ENCODE measurements at places on chromosomes 3 and 15.

GRCh38 chr15:70916531-70916930, 23.9 kb downstream of the LRRC49 start:
- DNase-seq: no peak

GRCh38 chr3:47098910-47099309, 65.0 kb downstream of the SETD2 start:
- no peak for DNase-seq

DNA sequence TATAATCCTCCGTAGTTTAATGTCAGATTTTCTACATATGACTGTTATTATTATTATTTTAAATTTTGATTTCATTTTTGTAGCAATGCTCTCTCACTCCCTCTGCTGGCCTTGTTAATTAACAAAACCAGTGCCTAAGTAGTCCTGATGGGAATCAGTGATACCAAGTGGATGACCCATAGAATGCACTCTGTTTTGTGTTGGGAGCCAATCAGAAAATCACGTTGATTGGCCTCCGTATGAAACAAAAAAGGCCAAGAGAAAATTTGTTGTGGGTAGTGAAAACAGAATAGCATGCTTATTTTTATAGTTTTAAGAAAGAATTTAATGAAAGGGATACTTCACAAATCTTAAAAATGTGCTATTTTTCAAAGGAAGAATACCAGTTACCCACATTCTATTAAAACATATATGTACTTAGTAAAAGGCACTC, 34.4 kb upstream of the MEIS2 start:
- no peak for DNase-seq

DNA sequence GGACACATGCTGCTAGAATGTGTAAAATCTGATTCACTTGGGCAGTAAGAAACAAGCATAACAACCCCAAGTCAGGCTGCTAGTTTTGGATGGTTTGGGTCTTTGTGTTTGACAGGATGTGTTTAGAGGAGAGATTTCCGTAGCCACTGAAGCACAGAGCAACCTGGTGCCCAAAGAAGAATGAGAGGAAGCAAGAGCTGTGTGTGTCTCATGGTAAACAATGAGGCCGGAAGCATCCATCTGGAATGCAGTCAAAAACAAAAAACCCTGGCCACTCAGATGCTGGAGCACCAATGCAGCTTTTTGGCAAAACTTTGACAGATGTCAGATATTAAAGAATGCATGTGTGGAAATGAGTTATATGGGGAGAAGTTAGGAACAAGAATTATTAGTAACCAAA, 39.4 kb upstream of the SNRK start:
- no peak for DNase-seq

DNA sequence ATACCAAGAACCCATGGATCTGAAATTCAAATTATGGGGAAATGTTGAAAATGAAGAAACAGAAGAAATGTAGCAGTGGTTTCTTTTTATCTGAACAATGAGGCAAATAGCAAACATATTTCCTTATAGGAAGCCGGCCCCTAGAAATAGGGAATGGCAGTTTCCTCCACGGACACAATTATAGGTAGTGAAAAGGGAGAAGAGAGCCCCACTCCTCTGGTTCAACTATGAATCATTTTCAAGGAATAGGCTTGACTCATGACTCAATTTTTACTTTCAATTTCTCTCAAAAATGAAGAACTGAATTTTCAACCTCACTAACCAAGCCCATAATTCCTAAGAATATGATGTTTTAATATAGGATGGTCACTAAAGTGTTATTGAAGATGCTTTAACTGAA, 243.1 kb downstream of the MECOM start:
- no peak for DNase-seq

DNA sequence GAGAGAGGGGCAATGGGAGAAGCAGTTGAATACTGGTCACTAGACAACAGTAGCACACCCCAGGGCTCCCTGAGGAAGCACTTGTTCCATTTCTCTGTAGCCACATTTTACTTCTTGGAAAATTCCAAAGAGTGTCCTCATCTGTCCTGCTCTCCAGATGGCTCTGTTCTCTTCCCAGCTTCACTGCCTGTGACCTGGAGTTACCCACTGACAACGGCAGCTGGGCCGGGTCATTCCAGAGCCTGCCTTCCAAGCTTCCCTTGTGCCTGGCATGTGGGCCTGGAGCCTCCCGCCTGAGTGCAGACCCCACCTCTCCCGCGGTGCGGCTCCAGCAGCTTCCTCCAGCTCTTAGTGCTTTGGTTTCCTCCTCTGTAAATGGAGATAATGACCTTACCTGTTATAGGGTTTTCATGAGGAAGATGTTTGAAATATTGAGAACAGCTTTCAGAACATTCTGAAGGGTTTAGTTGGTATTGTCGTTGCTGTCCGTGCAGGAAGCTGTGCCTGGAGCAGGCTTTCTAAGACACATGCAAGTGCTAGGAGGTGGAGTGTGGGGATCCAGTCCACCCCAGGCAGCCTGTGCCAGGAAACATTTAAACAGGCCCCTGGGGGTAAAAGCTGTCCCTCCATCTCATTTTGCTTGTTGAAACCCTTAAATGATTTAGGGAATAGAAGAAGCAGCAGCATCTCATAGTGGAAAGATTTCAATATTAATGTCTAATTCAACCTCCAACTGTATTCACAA, 24.8 kb downstream of the EFCC1 start:
- no peak for DNase-seq

Measured in iPS DF 6.9 (cell line).